Activated CD8-positive, alpha-beta T cell treated with anti-CD3 and anti-CD28 coated beads for 36 hours (primary cell): ENCODE measurements at places on chromosomes 3 and 15.

- DNase-seq: no peak
- H3K4me3 ChIP-seq: no peak overlapping the region
- no peaks in the 10 kb centered on the region for H3K27me3 ChIP-seq
- H3K36me3 ChIP-seq: no peaks in the 10 kb centered on the region
- H3K4me1 ChIP-seq: no peaks in the 10 kb centered on the region
Observed at GRCh38 chr15:95016511-95017229, 785.3 kb downstream of the MCTP2 start.

DNA sequence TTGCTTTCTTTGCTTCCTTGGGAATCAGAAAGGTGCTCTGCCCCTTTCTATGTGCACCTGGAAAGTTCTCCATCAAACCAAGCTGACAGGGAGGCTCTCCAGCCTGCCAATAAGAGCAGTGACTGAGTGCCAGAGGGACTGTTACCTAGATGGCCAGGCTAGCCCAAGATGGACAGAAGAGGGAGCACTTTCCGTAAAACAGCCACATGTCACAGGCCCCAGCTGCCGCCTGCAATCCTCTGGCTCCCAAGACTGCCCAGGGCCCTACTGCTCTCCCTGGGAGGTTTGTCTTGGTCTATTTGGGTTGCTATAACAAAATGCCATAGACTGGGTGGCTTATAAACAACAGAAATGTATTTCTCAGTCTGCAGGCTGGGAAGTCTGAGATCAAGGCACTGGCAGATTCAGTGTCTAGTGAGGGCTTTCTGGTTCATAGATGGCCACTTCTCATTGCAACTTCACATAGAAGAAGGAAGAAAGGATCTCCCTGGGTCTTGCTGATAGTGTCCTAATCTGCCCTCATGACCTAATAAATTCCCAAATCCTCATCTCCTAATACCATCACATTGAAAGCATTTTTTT is 72.3 kb downstream of the TAMM41 start:
- H3K4me1 ChIP-seq: peaks cover 18% of the 10 kb centered on the region
- H3K36me3 ChIP-seq: peaks cover 5% of the 10 kb centered on the region
- no peak overlapping the region for H3K27ac ChIP-seq

DNA sequence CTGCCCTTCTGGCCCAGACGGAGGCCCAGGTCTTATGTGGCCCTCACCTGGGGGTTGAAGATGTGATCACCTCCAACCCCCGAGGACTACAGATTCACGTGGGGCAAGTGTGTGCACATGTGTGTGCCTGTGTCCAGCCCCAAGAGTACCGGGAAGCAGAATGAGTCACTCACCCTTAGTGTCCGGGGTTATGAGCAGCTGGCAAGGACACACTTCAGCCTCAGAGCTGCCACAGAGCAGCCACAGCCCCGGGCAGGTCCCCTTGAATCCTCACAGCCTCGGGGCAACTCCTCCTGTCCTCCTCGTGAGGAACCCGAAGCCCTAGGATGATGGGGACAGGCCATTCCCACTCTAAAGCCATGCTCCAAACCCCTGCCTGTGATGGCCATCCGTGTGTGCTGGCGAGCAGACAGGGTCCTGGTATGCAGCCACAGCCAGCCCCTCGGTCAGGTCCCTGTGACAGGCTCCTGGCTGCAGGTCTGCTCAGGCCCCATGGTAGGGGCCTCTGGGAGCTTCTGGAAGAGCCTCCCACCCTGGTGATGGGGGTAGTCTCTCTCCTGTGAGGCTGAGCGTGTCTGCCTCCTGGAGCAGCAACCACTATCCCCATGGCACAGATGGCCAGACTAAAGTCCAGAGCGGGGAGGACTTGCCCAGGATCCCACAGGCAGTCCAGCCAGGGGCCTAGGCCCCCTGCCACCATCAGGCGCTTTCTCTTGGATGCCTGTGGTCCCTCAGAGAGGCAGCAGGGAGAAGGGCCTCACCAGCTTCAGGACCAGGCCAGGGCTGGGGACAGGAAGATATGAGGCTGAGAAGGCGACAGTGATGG is 852 bp downstream of the STAB1 start:
- no peaks in the 10 kb centered on the region for H3K4me1 ChIP-seq
- H3K36me3 ChIP-seq: peaks cover 8% of the 10 kb centered on the region
- no peaks in the 10 kb centered on the region for H3K27me3 ChIP-seq
- no peak for DNase-seq

DNA sequence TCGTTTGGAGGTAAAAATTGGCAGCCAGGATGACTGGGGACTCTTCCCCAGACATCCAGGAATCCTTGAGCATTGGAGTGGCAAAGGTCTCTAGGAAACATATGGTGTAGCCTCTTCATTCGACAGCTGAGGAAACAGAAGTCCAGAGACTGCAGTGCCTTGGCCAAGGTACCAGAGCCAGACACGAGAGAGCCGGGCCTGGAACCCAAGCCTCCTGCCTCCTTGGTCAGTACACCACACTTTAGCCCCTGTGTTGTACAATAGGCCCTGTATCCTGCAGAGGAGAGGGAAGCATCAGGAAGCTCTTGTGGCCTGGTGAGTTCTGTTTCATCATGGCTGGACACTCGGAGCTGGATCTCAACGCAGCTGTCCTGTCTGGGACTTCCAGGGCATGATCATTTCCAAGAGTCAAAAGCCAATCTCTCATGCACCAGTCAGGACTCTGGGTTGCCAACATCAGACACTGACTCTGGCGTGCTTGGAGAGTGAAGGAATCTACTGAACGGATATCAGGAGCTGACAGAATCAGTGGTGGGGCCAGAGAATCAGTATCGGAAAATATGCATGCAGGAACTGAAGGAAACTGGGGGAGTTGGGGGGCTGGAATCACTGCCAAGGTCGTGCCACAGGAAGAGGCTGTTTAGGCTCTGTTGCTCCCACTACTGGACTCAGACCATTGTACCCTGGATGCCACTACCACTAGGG is 6.4 kb upstream of the MINAR1 start:
- peaks cover 20% of the 10 kb centered on the region for H3K27me3 ChIP-seq
- no peak for DNase-seq
- no peaks in the 10 kb centered on the region for H3K4me1 ChIP-seq
- no peak overlapping the region for H3K27ac ChIP-seq

DNA sequence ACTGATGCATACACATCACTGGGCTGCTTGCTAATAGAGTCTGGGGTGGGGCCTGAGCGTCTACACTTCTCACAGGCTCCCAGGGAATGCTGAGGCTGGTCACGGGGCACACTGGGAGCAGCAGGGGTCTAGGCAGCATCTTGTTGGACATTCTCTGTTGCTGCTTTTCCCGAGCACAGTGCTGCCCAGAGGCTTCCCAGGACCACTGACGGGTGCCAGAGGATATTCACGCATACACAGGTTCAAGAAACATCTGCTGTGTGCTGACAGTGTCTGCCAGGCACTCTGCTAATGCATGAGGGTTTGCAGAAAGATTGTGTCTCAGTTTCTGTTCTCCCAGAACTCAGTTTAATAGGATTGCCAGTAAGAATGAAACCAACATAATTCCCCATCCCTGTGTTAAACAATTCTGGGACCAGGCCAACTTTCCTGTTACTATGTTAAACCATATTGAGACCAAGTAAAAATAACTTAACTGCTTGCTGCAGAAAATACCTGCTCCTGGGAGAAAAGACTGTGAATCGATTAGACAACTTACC is 23.9 kb upstream of the BCL2L10 start:
- H3K27ac ChIP-seq: no peak overlapping the region
- DNase-seq: no peak
- no peaks in the 10 kb centered on the region for H3K27me3 ChIP-seq
- H3K4me3 ChIP-seq: no peak overlapping the region

GRCh38 chr3:124854009-124854408 is 33.2 kb downstream of the ITGB5 start:
- H3K36me3 ChIP-seq: no peaks in the 10 kb centered on the region
- no peak overlapping the region for H3K4me3 ChIP-seq
- no peaks in the 10 kb centered on the region for H3K4me1 ChIP-seq
- peaks cover 6% of the 10 kb centered on the region for H3K27me3 ChIP-seq

GRCh38 chr3:177056927-177057326 is 140.4 kb downstream of the TBL1XR1 start:
- DNase-seq: no peak
- H3K4me3 ChIP-seq: no peak overlapping the region
- H3K27ac ChIP-seq: no peak overlapping the region
- H3K4me1 ChIP-seq: peaks cover 34% of the 10 kb centered on the region

- no peak overlapping the region for H3K27ac ChIP-seq
- H3K4me1 ChIP-seq: peaks cover 50% of the 10 kb centered on the region
- H3K36me3 ChIP-seq: peaks cover 21% of the 10 kb centered on the region
- no peak for DNase-seq
- H3K4me3 ChIP-seq: no peak overlapping the region
Observed at GRCh38 chr3:106006571-106006970, 137.8 kb upstream of the CBLB start.
